H4 (cell line): ENCODE measurements at places on chromosomes 16 and 17. TPM values are rescaled to one million over a fixed set of nuclear protein-coding genes. Genes with fewer than 3 reads are reported as not detected.

DHX58 gene
- 7.5 and 7.7 TPM in 2 replicates for total RNA-seq

MT4 gene
- total RNA-seq: not detected in 2 replicates

CMTM3 gene
- total RNA-seq: 20.0 and 29.8 TPM in 2 replicates

NTN1 gene
- total RNA-seq: 0.88 and 2.0 TPM in 2 replicates

UNC13D gene
- 1.9 and 2.9 TPM in 2 replicates for total RNA-seq

TP53TG3 gene
- total RNA-seq: not detected in 2 replicates

GABARAP gene
- 396 and 471 TPM in 2 replicates for total RNA-seq

CNTNAP1 gene
- total RNA-seq: 6.7 and 7.0 TPM in 2 replicates

- no peak for DNase-seq
Observed at GRCh38 chr17:51670899-51671298, 410.6 kb downstream of the UTP18 start.

DNA sequence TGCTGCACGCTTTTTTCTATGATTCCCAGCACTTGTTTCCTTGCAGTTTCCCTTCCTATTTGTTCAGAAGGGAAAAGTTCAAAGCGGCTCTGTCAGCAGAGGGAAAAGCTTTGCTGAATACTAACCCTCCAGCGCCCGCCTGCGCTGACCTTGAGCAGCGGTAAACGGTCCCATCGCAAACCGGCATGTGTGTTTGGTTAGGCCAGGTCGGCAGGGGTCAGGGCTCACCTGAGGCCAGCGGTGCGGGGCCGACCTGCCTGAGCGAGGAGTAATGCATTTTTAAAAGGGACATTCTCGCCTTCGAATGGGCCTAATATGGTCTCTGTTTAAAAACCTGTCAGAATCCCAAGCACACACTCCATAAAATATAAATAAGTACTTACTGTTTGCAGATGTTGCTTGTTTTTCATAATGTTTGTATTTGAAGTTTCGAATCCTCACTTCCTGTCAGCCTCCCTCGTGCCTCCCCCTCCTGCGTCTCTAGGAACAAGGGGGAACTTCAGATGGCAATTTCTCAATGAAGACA lies 110.1 kb downstream of the IRX3 start:
- DNase-seq: no peak

GRCh38 chr17:34850023-34850422 lies 111.2 kb downstream of the CCT6B start:
- DNase-seq: no peak

GRCh38 chr17:21078016-21078780 lies 35.4 kb upstream of the USP22 start:
- no peak for DNase-seq

DNA sequence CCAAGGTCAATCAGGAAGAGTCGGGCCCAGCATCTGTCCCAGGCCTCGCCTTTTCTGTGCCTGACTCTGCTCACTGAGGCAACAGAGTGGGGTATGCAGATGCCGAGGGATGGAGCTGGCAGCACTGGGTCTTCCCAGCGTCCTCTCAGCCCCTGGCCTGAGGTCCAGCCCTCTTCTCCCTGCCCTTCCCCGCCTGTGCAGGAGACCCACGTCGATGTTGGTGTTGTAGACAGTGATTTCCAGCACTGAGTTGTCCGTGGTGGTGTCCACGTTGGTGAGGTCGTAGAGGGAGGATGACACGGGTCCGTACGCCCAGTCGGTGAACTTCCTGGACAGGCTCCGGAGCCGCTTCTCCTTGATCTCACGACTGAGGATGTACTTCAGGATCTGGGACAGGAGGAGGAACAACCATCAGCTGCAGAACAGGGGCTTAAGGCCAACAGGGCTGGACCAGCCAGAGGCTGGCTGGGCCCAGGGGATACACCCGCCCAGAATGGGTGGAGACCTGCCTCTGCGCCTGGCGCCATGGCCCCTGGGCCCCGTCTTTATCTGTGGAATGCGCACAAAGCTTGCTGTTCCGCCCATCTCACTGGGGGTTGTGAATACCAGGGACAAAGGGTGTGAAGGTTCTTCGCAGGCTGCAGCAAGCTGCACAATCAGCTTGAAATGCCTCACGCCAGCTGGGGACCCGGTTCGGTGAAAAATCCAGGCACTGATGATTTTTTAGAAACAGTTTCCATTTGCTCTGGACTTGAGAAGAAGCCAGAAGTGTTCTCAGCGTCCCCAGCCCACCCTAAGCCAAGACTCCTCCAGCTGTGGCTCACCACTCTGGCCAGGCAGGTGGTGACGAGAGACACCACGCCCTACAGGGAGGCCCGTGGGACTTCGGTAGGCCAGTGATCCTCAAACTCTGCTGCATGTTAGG lies 27.5 kb downstream of the TRPV3 start:
- no peak for DNase-seq

DNA sequence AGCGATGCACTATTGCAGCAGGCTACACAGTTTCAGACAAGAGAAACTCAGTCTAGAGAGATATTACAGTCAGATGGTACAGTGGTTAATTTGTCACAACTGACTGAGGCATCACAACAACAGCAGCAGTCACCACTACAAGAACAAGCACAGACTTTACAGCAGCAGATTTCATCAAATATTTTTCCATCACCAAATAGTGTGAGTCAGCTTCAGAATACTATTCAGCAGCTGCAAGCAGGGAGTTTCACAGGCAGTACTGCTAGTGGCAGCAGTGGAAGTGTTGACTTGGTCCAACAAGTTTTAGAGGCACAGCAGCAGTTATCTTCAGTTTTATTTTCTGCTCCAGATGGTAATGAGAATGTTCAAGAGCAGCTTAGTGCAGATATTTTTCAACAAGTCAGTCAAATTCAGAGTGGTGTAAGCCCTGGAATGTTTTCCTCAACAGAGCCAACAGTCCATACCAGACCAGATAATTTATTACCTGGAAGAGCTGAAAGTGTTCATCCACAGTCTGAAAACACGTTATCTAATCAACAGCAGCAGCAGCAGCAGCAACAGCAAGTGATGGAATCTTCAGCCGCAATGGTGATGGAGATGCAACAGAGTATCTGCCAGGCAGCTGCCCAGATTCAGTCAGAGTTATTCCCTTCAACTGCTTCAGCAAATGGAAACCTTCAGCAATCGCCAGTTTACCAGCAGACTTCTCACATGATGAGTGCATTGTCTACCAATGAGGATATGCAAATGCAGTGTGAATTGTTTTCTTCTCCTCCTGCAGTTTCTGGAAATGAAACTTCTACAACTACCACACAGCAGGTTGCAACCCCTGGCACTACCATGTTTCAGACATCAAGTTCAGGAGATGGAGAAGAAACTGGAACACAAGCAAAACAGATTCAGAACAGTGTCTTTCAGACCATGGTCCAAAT lies 34.1 kb downstream of the NQO1 start:
- DNase-seq: no peak

DNA sequence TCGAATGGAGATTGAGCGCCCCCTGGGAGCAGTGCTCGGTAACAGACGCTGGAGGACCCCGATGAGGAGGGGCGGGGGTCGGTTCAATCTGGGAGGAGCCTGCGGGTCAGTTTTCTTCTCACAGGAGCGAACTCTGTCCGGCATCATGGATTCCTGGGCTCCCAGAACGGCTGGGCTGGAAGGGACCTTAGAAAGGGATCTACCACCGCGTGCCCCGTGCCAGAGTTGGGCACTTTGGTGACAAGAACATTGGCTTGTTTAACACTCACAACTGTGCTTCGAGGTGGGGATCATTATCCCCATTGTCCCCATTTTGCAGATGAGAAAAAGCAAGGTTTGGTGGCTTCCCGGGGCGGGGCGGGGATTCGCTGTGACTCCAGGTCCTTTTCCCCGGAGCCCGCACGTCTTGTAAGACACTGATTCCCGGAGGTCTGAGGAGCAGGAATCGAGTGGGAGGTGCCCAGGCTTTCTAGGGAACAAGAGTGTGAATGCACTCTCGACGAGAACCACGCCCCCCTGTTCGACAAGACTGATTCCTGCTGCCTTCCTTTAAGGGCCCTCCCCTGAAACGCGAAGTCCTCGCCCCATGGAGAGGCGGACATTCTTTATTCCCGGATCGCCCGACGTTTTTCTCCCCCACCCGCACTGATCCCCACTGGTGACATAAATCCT lies 1.5 kb upstream of the FBXL19 start:
- DNase-seq: peak; percentile 88

DNA sequence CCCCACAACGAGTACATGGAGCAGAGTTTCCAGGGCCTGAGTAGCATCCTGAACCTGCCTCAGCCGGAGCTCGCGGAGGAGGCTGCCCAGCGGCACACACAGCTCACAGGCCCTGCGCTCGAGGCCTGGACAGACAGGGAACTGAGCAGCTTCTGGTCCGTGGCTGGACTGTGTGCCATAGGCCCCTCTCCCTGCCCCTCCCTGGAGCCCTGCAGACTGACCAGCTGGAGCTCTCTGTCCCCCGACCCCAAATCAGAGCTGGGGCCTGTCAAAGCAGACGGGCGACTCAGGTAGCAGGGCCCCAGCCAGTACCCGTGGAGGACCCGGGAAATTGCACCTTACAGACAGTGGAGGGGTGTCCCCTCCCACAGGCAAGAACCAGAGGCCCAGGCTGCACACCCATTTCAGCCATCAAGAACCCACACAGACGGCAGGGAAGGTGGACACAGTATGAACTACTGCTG lies 13.0 kb downstream of the MRPL27 start:
- no peak for DNase-seq

- no peak for DNase-seq
Observed at GRCh38 chr17:36858119-36859002, 78.9 kb upstream of the LHX1 start.

DNA sequence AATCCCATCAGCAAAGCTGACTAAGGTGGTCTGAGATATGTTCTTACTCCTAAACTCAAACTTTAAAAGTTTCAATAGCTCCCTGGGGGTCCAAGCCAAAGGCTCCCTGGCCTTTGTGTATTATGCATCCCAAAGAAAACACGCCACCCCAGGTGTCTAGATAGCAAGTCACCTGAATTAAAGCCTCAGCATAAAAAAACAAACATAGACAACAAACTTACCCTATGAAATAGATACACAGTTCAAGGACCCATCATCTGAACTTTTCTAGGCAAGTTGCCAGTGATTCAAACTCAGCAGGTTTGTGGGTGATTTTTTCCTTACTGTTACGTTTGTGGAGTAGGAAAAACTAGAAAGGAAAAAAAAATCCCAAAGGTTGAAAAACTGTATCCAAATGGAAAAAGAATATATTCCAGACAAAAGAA lies 12.5 kb downstream of the CMTM3 start:
- no peak for DNase-seq

DNA sequence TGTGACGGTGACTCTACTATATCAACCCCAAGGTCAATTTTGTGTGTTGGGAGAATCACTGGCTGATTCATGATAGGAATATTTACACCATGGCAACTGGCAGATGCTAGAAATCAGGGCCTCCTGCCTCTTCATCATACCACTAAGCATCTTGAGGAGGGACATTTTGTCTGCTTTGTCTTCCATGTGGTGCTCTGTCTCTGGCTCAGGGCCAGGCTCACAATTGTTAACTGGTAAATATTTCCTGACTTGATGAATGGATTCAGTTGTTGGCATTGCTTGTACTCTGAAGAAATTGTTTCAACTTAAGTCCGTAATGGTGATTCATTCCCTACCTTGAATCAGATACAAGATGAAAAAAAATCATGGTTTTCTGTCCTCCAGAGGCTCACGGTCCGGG lies 292.7 kb downstream of the HAPSTR1 start:
- DNase-seq: no peak

DNA sequence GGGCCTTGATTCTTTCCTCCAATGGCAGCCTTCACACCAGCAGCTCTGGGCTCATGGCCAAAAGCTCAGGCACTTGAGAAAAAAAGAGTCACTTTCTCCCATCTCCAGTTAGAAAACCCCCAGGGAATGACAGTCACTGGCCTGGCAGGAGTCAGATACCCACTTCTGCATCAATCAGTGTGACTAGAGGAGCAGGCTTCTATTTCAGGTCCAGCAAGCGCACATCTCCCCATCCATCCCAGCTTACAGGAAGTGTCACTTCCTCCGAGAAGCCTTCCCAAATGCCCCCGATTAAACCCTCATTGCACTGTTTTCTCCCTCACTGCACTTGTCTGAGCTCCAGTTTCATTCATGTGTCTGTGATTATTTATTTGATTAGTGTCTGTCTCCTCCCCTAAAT lies 30.4 kb upstream of the CCL1 start:
- DNase-seq: no peak
